CD4-positive, alpha-beta T cell treated with Interleukin-2 at 100 ng/mL for 4 hours (primary cell): ENCODE measurements at places on chromosomes 6 and 20.

- DNase-seq: no peak
These were observed 20.7 kb downstream of the GATA5 start for GRCh38 chr20:62454904-62455636.

- no peak for DNase-seq
These were observed 21.9 kb downstream of the MEP1A start for GRCh38 chr6:46815130-46815529.

DNA sequence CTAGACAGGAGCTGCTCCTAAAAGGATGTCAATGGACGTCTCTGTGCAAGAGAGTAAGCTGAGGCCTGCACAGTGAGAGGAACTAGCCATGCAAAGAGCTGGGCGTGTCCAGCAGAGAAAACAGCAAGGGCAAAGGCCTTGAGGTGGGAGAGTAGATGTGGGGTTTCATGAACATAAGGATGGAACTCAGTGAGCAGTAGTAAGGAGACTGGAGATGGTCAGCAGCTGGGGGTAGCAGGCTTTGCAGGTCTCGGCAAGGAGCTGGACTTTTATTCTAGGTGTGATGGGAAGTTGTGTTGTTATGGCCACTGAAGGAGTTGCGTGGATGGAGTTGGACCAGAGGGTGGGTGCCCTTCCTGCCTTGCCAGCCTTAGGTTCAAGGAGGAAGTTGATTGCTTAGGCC is 90.7 kb upstream of the SIRPA start:
- no peak for DNase-seq

DNA sequence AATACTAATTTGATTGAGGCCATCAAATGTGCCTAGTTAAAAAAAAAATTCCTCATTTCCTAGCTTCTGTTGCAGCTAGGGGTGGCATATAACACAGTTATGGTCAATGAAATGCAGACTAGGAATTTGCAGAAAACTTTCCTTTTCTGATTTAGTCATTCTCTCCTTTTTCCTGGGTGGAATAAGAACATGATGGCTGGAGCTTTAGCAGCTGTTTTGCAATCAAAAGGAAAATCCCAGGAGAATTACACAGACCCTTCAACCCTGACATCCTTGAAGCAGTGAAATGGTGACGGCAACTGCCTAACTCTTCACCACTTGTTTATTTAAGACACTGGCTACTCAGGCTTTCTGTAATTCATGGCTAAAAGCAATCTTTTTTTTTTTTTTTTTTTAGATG is 23.1 kb upstream of the RIMS4 start:
- DNase-seq: no peak

DNA sequence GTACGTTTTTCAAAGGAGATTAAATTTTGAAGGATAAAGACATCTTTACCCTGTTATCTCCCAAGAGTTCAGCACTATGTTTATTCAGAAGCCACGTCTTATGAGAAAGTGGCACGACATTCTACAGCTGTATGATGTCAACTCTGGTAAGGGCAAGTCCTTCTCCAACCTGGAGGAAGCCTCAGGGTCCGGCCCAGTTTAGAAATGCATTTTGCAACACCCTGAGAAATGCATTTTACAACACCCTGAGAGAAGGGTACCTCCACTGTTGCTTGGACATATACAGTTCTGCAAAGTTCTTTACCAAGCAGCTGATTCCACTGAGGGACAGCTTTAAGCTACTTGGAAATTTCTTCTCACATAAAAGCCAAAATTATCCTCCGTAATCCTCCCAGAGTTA is 17.5 kb downstream of the NAPB start:
- no peak for DNase-seq

- DNase-seq: no peak
These were observed 41.0 kb downstream of the SOX4 start for GRCh38 chr6:21634582-21634981.

DNA sequence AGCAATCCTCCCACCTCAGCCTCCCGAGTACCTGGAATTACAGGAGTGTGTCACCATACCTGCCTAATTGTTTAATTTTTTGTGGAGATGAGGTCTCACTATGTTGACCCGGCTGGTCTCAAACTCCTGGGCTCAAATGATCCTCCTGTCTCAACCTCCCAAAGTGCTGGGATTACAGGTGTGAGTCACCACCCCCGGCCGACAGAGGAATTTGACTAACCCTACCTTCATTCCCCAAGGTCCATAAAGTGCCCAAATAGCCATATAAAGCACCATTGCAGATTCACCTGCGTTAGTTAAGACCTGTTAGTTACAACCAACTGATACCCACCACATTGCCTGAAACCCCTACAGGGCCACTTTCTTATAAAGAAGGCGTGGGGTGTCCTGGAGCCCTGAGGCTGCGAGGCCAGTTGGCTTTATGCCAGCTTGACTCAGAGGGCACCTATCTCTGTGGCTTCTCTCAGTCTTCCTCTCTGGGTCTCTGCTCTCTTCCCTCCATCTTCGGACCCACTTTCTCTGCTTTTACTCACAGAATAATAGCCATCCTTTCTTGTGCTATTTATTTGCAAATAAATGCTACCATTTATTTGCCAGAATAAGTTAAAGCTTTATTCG is 65.6 kb downstream of the SLC2A10 start:
- no peak for DNase-seq

DNA sequence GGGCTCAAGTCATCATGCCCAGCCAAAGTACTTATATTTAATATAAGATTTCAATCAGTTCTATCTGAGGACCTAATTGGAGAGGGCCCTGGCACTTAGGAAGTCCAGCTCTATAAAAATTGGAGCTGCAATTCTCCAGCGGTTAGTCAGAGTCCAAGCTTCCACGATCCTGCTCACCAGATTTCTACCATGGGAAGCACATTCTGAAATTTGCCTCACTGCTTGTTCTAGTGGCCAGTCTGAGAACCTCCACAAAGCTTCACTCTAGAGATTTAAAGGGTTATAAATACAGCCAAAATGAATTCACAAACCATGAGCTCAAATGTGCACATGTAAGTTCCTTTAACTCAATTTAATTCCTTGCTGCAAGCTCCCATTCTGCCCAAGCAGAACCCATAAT is 33.5 kb downstream of the PNLDC1 start:
- no peak for DNase-seq
